ENCODE measurements at places on chromosomes 3 and 15. TPM values are rescaled to one million over a fixed set of nuclear protein-coding genes. Genes with fewer than 3 reads are reported as not detected.

CACNA1D gene
- total RNA-seq = 101 TPM

GRCh38 chr15:62740141-62741004 is 302.2 kb upstream of the TPM1 start:
- no peak for DNase-seq
- no peaks in the 10 kb centered on the region for H3K27me3 ChIP-seq
- no peaks in the 10 kb centered on the region for H3K36me3 ChIP-seq
- H3K4me3 ChIP-seq = no peak overlapping the region

CCR8 gene
- not detected for total RNA-seq

DNA sequence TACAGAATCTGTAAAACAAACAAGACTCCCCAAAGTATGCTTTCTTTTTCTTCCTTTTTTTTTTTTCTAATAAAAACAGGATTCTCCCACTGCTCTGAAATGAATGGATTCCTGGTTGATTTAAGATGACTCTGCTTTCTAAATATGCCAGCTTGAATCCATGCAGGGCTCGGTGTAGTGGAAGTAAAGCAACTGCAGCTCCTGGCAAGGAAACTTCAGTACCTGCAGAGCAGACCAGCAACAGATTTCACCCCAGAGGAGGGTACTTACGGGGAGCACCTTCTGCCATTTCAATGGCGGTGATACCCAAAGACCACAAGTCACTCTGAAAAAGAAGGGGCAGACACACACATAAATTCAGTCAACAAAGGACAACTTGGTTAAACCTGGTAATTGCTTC is 150.5 kb upstream of the SLC2A2 start:
- no peaks in the 10 kb centered on the region for H3K36me3 ChIP-seq
- H3K27me3 ChIP-seq = no peaks in the 10 kb centered on the region
- H3K4me3 ChIP-seq = no peak overlapping the region
- H3K4me1 ChIP-seq = peaks cover 8% of the 10 kb centered on the region

- H3K27ac ChIP-seq = no peak overlapping the region
- H3K4me3 ChIP-seq = no peak overlapping the region
- H3K27me3 ChIP-seq = no peaks in the 10 kb centered on the region
- no peaks in the 10 kb centered on the region for H3K36me3 ChIP-seq
These were observed 219.8 kb downstream of the UNC13C start for GRCh38 chr15:54197995-54198394.

PLCH1 gene
- 8.3 TPM for total RNA-seq

DNA sequence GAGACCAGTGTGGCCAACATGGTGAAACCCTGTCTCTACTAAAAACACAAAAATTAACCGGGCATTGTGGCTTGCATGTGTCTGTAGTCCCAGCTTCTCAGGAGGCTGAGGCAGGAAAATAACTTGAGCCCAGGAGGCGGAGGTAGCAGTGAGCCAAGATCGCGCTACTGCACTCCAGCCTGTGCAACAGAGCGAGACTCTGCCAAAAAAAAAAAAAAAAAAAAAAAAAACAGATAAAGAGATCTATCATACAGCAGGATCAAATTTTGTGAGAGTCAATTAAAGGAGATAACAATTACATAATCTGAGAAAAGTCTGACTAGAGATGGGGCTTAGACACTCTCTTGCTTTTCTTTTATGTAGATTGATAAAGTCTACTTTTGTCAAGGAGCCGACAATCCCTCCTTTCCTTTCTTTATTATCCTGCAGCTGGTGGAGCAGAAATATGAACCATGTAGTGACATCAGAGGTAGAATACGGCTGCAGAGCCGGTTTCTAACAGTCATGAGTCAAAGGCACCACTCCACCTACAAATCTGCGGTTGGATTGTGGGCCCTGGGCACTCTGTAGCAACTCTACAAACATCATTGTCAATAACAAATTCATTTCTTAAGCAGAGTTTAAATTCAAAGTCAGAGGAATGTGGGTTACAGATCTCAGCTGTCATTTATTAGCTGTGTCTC is 9.0 kb downstream of the C2CD4A start:
- no peak overlapping the region for H3K4me3 ChIP-seq
- H3K4me1 ChIP-seq = no peaks in the 10 kb centered on the region
- no peaks in the 10 kb centered on the region for H3K36me3 ChIP-seq

GRCh38 chr3:195889870-195890295 is 18.5 kb downstream of the TNK2 start:
- DNase-seq = no peak
- H3K4me1 ChIP-seq = no peaks in the 10 kb centered on the region
- H3K4me3 ChIP-seq = no peak overlapping the region
- H3K36me3 ChIP-seq = no peaks in the 10 kb centered on the region
- H3K27me3 ChIP-seq = no peaks in the 10 kb centered on the region

CACNA2D3 gene
- 5.0 TPM for total RNA-seq

REC114 gene
- not detected for total RNA-seq

- H3K4me1 ChIP-seq = no peaks in the 10 kb centered on the region
- no peak overlapping the region for H3K27ac ChIP-seq
- no peaks in the 10 kb centered on the region for H3K36me3 ChIP-seq
- H3K4me3 ChIP-seq = no peak overlapping the region
These were observed 400.9 kb upstream of the ATP11B start for GRCh38 chr3:182392182-182392937.

- no peaks in the 10 kb centered on the region for H3K27me3 ChIP-seq
- no peak overlapping the region for H3K4me3 ChIP-seq
- DNase-seq = no peak
- H3K36me3 ChIP-seq = no peaks in the 10 kb centered on the region
- H3K27ac ChIP-seq = no peak overlapping the region
These were observed 58.8 kb upstream of the MELTF start for GRCh38 chr3:197088370-197088769.

TWF2 gene
- total RNA-seq = 68.8 TPM

DNA sequence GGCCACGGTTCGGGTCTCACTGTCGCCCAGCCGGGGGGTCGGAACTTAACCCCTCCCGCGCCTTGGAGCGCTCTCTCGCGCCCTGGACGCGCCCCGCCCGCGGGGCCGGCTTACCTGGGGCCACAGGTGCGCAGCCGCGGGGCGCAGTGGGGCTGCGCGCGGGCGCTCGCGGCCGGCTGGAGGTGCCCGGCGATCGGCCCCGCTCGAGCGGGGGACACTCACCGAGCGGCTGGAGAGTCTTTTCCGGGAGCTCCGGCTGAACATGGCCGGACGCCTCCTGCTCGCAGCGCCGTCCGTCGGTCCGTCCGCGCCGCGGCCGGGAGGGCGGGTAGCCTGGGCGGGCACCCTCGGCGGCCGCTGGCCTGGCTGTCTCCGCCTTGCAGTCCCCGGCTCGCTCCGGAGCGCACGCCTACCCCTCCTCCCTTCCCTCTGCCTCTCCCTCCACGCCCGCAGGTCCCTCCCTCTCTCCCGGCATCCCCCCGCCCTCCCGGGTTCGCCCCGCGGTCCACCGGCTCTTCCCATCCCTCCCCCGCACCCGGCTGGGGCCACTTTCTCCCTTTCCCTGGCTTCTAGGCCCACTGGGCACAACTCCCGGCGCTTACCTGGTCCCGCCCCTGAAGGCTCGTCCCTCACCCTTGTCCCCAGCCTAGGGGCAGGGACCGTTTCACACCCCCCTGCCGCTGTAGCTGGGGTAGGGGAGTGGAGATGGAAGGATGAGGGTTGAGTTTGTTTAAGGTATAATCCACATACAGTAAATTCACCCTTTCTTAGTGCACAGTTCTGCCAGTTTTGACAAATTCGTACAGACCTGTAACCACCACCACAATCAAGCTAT is 220.1 kb upstream of the PRICKLE2 start:
- no peak for DNase-seq
- no peaks in the 10 kb centered on the region for H3K36me3 ChIP-seq
- no peak overlapping the region for H3K27ac ChIP-seq
- no peaks in the 10 kb centered on the region for H3K27me3 ChIP-seq
- H3K4me3 ChIP-seq = peak overlapping the region; percentile 54

DNA sequence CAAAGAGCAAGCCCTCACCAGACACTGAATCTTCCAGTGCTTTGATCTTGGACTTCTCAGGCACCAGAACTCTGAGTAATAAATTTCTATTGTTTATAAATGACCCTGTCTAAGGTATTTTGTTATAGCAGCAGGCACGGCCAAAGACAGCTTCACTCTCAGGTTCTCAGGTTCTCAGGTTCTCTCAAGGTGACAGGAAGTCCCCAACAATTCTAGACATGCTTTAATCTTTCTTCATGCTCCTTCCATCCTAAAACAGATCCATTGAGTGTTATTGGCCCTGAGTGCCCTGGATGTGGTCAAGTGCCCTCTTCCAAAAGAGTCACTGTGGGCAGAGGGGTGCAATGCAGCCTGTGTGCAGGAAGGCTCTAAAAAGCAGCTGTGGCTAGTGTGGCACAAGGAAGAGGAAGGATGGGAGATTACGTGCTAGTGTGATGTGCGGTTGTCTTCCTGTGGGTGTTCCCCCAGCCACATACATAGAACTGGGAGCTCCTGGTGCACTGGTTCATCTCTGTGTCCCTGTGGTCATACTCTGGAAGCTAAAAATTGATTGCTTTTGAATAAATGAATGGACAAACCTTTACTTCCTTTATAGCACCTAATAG is 11.0 kb upstream of the RAB7A start:
- DNase-seq = peak; percentile 53
- no peaks in the 10 kb centered on the region for H3K27me3 ChIP-seq
- H3K36me3 ChIP-seq = no peaks in the 10 kb centered on the region
- no peak overlapping the region for H3K27ac ChIP-seq
- H3K4me3 ChIP-seq = no peak overlapping the region

TIPIN gene
- total RNA-seq = 9.9 TPM

- no peak overlapping the region for H3K4me3 ChIP-seq
- H3K36me3 ChIP-seq = no peaks in the 10 kb centered on the region
- H3K4me1 ChIP-seq = peaks cover 6% of the 10 kb centered on the region
- no peak overlapping the region for H3K27ac ChIP-seq
- DNase-seq = no peak
These were observed 232.5 kb upstream of the ST8SIA2 start for GRCh38 chr15:92161039-92161670.
